ENCODE measurements at places on chromosomes 2 and 18. TPM values are rescaled to one million over a fixed set of nuclear protein-coding genes. Genes with fewer than 3 reads are reported as not detected.

The C2orf15 gene
- 0.24 TPM for total RNA-seq

The RNF181 gene
- 61.1 TPM for total RNA-seq

The PKDCC gene
- total RNA-seq = 118 TPM

The ATP6V1B1 gene
- 5.2 TPM for total RNA-seq

The CLHC1 gene
- total RNA-seq = 21.3 TPM

The RAB27B gene
- 0.05 TPM for total RNA-seq

The TBR1 gene
- total RNA-seq = not detected

The CAPN14 gene
- not detected for total RNA-seq

The ST8SIA5 gene
- 0.99 TPM for total RNA-seq

The GYPC gene
- 134 TPM for total RNA-seq

The SERPINB4 gene
- total RNA-seq = not detected

The UGT1A5 gene
- not detected for total RNA-seq

The HOXD4 gene
- total RNA-seq = 16.5 TPM

The EDAR gene
- total RNA-seq = 0.11 TPM

The KCNG2 gene
- total RNA-seq = 0.17 TPM

The DPP10 gene
- not detected for total RNA-seq

The MAP2 gene
- 7.0 TPM for total RNA-seq

The SCG2 gene
- 0.48 TPM for total RNA-seq

The ADAM23 gene
- total RNA-seq = 1.8 TPM

The CD28 gene
- 0.56 TPM for total RNA-seq

Measured in ovary (tissue), 10 donors.